ENCODE measurements at places on chromosomes 3 and 15.

GRCh38 chr3:45211466-45212094 is 14.5 kb downstream of the TMEM158 start:
- DNase-seq = no peak

DNA sequence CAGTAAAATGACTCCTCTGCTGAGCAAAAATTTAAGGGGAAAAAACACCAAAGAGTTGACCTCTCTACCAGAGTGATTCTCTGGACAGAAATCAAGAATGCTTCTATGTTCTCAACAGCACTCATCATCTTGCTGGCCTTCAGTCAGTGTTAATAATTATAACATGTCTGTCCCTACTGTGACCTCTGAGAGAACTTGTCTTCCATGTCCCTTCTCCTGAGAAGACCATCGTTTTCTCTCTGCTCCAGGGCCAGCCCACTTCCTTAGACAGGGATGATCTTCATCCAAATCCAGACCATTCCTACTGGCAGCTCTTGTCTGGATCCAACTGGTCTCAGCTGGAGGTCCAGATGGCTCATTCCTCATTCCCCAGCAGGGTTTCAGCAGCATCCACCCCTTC is 139.0 kb upstream of the NECTIN3 start:
- no peak for DNase-seq

GRCh38 chr3:45472795-45473194 is 84.4 kb downstream of the LARS2 start:
- no peak for DNase-seq

DNA sequence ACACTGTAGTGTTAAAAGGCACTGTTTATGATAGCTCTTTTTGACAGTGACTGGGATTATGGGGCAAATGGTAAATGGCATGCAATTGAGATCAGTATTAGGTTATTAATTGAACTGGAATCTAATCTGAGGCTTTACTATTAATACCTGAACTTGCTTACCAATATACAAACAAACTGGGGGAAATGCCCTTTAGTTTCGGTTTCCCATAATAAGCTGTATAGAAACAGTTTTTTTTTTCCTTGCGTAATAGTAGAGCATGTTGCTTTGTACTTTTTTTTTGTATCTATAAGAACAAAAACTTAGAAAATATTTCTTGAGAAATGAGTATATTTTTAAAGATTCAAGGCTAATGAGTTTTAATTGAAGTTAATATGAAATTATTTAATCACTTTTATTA is 95.0 kb downstream of the FNDC3B start:
- DNase-seq = no peak

DNA sequence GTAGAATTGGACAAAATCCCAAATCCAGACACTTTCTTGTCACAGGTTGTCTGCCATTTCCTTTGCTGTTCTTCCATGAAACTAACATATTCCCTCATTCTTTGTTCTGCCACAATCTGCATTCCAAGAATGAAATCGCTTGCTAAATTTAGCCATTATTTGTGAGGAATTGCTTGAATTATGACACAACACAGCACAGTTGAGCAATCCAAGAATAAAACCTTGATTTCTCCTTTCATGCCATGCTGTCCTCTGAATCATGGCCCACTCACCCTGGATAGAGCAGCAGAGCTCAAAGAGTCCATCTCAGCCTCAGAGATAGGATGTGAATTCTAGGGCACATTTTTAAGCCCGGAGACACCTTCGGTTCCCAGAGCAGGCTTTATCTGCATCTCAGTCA is 35.2 kb upstream of the GREM1 start:
- DNase-seq = no peak

DNA sequence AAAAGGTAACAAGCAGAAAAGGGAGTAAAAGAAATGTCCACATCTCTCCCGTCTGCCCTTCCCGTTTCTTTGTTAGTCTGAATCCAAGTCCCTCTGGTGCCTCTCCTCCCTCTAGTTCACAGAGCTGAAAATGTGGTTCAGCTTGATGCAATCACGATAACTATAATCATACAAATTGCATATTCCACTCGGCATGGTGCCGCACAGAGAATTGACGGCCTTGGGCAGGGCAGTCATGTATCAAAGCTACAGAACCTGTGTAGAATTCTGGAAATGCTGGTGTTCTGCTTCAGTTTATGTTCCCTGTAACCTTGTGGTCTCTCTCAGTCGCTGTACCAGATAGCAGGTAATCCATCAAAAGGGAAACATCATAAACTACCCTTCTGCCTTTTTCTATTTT is 562.9 kb upstream of the CBLB start:
- DNase-seq = no peak

- DNase-seq = no peak
Measured at GRCh38 chr3:50221411-50222168, 14.4 kb upstream of the GNAI2 start.

- DNase-seq = no peak
Measured at GRCh38 chr15:47570881-47571640, 146.2 kb upstream of the SEMA6D start.

DNA sequence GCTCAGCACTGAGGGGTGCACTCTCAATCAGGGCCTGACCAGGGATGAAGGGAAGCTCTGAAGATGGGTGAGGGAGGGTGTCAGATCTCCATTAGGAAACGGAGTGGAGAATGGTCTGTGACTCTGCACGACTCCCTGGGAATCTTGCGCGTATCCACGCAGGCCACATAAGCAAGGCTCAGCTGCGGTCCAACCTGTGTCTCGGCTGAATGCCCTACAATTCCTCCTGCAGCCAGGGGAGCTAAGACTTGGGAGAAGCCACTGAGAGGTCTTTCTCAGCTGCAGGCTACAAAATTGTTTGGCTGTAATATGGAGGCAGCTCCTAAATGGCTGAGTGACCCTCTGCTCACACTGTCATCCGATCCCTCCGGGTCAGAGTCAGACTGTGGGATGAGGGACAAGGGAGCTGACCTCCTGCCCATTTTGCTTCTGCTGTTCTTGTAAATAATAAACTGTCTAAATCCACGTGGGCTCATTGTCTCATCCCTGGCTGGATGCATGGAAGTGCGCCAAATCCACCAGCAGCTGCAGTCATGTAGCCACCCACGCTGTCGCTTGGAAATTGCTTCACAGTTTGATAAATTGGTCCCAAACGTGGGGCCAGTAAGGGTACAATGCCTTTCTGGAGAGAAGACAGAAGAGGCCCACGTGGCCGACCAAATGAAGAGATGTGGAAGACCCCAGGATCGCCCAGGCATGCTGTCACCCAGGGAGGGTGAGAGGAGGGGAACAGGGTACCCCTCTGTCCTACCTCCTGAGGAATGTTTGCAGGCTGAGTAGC is 30.5 kb downstream of the ALS2CL start:
- DNase-seq = no peak

- no peak for DNase-seq
Measured at GRCh38 chr15:90683876-90684275, 33.3 kb upstream of the BLM start.

DNA sequence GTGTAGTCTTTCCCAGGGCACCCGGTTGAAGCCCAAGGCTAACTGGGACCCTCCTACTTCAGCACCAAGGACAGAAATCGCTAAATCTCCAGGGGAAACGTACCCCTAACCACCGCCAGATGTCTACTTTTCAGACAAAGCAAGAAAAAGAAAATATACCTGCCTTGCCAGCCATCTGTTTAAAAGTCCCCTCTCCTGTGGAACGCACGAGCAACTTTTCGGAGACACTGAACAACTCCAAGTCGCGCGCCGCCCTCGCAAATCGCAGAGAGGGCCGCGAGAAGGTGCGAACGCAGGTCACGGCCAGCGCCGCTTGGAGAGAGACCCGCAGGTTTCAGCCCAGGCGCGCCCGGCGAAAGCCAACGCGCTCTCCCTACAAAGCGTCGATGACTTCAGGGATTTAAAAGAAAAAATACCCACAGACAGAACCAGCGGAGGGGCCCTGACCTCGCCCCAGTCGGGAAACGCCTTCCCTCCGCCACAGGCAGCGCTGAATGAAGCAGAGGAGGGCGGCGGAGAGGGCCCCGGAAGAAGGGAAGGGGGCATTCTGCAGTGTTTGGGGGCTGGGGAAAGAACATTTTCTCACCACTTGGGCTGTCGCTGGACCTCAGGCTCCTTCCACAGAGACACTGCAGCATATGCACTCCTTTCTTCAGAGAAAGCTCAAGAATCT is 213.1 kb downstream of the FGF12 start:
- DNase-seq = peak; percentile 50

- no peak for DNase-seq
Measured at GRCh38 chr3:30685267-30685667, 78.9 kb downstream of the TGFBR2 start.

GRCh38 chr3:16618721-16619120 is 13.5 kb upstream of the DAZL start:
- no peak for DNase-seq

DNA sequence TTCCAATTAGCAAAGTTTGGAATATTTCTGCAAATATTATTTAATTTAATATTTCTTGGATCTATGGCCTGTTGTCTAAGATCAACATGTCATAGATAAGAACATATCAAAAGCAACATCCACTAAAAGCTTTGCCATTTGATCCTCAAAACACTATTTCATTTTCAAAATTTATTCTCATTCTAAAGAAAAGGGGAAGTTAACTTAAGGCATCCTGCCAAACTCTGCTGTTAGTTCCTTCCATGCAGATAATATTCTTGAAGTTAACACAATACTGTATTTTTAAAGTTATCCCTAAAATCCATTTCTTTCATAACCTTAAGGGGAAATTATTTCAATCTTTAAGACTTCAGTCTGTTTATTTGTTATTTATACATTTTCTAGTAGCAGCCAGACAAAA is 28.2 kb upstream of the GBE1 start:
- DNase-seq = no peak

DNA sequence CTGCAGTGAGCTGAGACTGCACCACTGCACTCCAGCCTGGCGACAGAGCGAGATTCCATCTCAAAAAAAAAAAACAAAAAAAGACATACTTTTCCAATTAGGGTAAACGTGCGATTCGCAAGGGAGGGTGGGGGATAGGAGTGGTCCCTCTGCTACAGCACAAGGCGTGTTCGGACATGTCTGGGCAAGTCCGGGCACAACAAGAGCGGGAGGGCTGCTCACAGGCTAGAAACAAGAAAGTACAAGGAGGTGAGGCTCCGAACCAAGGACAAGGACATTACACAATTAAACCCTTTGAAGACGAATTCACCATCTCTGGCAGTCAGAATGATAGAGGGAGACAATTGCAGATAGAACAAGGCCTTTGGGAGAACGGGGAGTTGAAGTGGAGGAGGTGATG is 32.2 kb upstream of the BCL2A1 start:
- no peak for DNase-seq

- DNase-seq = no peak
Measured at GRCh38 chr3:133706033-133706432, 40.2 kb upstream of the TF start.

GRCh38 chr15:83588441-83588840 is 65.5 kb upstream of the ADAMTSL3 start:
- no peak for DNase-seq

- DNase-seq = no peak
Measured at GRCh38 chr3:37897763-37898162, 36.1 kb downstream of the CTDSPL start.

GRCh38 chr3:77348244-77348855 is 308.5 kb downstream of the ROBO2 start:
- no peak for DNase-seq

DNA sequence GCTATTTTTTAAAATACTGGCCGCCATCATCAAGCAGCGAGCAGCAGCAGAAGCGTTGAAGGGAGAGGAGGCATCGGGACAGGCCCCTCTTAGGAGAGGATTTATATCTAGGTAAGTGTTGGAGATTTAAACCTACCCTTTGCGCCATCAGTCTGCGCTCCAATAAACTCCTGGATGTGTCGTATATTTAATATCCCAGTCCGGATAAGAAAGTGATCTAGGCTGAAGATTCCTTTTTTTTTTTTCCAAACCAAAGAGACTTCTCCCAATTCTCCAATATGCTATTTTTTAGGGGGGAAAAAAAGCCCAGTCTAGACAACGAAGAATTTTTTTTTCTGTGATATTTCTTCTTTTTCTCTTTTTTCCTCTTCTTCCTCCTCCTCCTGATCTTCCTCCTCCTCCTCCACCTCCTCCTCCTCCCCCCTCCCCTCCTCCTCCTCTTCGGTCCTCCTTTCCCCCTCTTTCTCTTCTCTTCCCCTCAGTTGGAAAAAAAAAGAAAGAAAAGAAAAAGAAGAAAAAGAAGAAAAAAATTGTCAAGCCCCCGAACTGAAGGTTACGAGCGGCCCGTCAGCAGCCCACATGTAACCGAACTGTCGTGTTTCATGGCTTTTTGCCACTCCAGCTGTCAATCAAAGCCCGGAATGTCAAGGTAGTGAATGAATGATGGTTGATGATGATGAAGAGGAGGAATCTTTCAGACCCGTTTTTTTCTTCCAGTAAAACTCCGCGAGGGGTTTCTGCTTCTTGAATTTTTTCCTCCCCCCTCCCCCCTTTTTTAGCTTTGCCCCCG is 835 bp downstream of the MEIS2 start:
- no peak for DNase-seq

DNA sequence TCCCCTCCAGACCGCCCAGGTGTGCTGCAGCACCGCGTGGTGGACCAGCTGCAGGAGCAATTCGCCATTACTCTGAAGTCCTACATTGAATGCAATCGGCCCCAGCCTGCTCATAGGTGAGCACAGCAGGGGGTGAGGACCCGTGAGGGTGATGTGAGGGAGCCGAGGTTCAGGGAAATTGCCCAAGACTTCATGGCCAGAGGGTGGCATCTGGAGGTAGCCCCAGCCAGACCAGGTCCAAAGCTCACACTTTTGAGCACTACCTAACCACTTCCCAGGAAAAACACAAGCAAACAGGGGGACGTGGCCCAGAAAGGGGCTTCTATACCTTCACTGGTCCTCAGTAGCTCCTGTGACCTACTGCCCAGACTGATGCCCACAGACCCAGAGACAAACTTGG is 33.8 kb downstream of the NR1I2 start:
- no peak for DNase-seq

DNA sequence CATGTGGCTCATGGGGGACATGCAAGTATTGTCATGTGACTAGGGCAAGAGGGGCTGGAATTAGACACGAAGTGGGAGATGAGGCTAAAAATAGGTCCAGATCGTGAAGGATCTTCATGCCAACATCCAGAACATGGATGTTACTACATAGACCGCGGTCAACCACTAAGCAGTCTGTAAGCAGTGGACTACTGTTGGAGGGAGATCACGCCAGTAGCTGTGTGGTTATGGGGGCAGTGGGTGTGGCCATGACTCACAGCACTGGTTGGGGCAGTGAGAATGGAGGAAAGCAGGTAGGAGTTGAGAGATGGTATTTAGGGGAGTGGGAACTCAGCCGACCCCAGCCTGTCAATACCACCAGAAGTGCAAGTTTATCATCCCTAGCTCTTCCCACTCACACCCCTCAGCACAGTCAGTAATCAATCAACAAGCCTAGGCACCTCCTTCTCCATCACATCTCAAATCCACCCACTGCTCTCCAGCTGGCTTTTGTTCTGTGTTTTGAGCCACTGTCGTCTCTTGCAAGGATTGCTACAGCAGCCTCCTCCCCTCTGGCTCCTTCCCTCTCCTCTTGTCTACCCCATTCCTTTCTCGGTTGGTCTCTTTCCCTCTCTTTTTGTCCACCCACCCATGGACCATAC is 107.2 kb upstream of the ABHD17C start:
- no peak for DNase-seq

- DNase-seq = no peak
Measured at GRCh38 chr15:47768735-47769134, 51.4 kb downstream of the SEMA6D start.

- no peak for DNase-seq
Measured at GRCh38 chr3:185297867-185298266, 44.0 kb upstream of the EHHADH start.

GRCh38 chr3:187802928-187803259 is 57.6 kb upstream of the BCL6 start:
- DNase-seq = no peak

Data from NCI-H1930 (cell line).